ENCODE measurements at places on chromosomes 5 and 9. TPM values are rescaled to one million over a fixed set of nuclear protein-coding genes. Genes with fewer than 3 reads are reported as not detected.

GNPDA1 gene
- polyA plus RNA-seq: 33.7 TPM

KIAA0825 gene
- polyA plus RNA-seq: 0.05 TPM

KCNV2 gene
- not detected for polyA plus RNA-seq

OR2S2 gene
- polyA plus RNA-seq: not detected

C9 gene
- polyA plus RNA-seq: not detected

SLIT3 gene
- polyA plus RNA-seq: not detected

TAF1L gene
- 0.01 TPM for polyA plus RNA-seq

PCDHGC4 gene
- not detected for polyA plus RNA-seq

SLC45A2 gene
- 0.29 TPM for polyA plus RNA-seq

SPINK4 gene
- polyA plus RNA-seq: 5.1 TPM

BAG1 gene
- polyA plus RNA-seq: 103 TPM

ECPAS gene
- polyA plus RNA-seq: 63.0 TPM

C5orf63 gene
- polyA plus RNA-seq: 5.1 TPM

NTRK2 gene
- polyA plus RNA-seq: not detected

SLC28A3 gene
- not detected for polyA plus RNA-seq

Measured in K562 (cell line).